ENCODE measurements at places on chromosomes 6 and 20.

DNA sequence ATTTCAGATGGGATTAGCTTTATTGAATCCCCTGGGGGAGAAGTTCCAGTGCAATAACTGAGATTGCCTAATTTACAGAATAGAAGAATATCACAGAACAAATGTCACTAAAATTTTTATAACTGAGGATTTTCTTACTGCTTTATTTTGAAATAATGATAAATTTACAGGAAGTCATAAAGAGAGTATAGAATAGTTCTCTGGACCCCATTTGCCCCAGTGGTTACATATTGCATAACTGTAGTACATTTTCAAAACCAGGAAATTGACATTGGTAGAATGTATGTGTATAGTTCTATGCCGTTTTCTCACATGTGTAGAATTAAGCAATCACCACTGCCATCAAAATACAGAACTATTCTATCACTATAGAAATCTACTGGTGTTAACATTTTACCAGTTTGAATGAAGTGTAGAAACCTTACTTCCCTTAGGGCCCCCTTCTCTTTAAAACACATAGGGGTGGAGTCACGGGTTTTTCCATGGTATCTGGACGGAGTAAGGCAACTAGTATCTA lies 18.3 kb downstream of the KIF6 start:
- DNase-seq: no peak

- no peak for DNase-seq
Observed at GRCh38 chr20:24118441-24119175, 130.0 kb upstream of the GGTLC1 start.

DNA sequence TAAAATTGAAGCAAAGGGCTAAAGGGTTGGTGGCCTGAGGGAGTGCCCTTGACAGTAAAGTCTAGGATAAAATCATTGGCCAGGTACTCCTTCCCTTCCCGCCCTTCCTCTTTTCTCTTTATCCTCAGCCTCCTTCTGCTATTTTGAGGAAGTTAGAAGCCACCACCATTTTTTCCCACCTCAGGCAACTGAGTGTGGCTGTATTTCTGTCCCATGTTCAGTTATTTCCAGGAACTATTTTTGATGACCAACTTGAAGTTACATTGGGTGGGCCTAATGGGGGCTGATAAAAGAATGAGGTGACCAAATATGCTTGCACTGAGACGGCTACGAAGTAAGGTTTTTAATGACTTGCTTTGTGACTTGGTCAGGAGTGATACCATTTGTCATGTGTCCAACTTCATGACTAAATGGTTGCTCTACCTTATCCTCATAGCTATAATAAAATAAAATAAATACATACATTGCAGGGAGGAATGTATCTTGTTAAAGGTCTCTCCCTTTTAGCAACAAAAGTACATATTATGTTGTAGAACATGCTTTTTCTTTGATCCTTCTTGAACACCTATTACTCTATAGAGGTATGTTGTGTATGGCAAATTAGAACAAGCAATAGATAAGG lies 12.0 kb downstream of the PTPN1 start:
- DNase-seq: no peak

DNA sequence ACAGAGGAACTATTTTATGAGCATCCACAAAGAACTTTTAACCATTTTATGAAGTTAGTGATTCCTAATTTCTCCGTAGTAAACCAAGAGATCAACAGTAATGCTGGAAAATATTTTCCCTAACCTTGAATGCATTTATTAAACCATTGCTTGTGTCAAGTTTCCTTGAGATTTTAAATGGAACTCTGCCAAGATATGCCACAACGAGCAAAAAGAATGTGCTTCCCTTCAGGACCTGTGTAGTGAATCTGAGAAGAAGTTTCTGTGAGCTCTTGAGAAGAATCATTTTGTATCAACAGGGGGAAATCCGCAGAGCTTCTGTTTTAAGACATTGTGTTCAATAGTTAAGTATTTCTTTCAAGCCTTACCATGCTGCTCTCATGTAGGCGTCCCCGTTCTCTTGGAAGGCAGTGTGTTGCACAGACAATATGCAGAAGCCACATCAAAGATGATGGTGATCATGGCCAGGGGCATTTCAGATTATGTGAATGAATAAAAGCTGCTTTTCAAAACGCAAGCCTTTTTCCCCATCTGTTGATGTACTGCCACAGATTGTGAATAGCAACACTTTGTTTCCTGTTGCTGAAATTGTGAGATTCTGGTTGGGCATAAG lies 439.8 kb downstream of the BMP2 start:
- DNase-seq: no peak

DNA sequence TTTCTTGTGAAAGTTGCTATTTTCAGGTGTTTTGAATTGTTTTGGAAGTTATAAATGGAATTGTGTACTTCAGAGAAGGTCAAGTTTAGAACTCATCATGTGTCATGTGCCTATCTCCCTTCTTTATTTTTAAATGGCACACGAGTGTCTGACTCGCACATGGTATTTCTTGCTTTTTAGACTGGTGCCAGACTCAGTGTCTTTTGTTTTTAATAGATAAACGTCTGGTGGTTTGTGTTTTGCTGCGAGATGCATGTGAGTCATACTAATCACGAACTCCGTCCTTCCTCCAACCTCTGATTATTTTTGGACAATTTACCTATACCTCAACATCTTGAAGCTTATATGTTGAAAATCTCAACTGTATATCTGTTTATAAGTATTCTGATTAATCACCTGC lies 292.1 kb downstream of the CDKAL1 start:
- no peak for DNase-seq

DNA sequence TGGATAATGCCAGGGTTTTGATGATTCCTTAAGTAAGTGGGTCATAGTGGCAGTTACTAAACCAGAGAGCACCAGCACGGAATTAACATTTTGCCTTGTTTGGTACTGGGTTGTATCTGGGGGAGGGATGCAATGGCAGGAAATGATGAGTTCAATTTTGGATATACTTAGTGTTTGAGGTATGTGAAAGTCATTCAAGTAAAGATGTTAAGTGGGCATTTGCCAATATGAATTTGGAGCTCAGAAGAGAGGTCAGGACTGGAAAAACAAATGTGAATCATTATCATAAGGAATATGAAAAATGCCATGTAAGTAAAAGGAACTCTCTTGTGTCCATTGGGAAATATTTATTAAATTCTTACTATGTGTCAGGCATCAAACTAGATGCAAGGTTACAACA lies 6.2 kb downstream of the PXT1 start:
- no peak for DNase-seq

DNA sequence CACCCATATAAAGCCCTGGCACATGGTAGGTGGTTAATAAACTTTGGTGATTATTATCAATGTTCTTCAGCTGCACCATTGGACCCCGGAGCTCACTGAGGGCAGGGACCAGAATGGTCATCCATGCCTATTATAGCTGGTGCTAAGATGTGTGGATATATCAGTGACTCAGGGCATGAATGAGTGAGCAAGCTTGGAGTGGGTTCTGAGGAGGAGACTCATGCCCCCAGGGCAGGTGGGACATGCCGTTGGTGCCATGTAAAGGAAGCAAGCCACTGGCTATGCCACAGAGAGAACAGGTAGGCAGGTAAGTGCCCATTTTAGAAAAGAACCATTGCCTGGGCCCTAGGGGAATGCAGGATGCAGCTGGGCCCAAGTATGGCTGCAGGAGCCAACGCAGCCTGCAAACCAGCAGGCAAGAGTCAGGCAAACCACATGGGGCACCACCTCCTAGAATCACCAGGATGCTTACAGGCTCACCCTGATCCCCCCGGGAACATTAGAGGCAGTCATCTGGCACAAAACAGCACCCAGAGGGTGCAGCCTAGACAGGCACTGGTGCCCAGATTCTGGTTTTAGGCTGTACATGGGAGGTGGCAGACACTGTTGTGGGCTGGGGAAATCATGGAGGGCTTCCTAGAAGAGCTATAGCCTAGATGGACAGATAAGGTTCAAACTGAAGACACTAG lies 23.5 kb downstream of the PLAGL2 start:
- no peak for DNase-seq

Measured in CD4-positive, alpha-beta T cell treated with Interleukin-17A for 1 hour (primary cell).